ENCODE measurements at places on chromosomes 6 and 20. TPM values are rescaled to one million over a fixed set of nuclear protein-coding genes. Genes with fewer than 3 reads are reported as not detected.

DNA sequence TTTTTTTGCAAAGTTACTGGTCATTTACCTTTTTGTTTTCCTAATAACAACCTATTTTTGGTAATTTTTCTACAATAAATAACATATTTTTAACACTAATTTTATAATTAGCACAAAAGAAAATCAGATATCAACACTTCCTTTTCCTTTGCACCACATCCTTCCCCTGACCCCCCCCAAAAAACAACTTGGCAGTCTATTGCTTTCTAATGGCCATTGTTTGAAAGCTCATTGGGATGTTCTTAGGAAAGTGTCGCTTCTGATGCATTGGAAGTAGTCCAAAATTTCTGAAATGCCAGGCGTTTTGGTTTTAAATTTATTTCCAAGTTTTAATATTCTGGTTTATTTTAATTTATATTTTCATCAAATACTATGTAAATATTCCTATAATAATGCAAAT lies 407.8 kb downstream of the EYS start:
- no peak overlapping the region for H3K27ac ChIP-seq
- H3K4me1 ChIP-seq: no peaks in the 10 kb centered on the region
- no peaks in the 10 kb centered on the region for H3K27me3 ChIP-seq
- no peak for DNase-seq

DNA sequence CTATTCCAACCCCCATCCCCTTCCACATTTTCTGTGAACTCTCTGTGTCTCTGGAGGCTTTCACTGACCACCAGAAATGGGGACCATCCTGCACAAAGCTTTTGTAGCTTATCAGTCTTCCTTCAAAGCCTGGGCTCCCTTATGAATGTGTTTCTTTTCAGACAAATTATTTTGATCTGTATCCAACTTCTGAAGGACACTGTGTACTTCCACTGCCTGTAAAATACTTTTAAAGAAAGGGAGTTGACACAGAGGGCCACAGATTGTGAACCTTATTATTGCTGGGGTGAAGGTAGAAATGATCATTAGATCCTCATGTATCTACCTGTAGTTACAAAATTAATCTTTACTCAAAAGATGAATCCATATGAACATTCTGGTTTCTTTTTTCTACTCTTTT lies 135.6 kb downstream of the CARMIL1 start:
- H3K27me3 ChIP-seq: no peaks in the 10 kb centered on the region
- peaks cover 4% of the 10 kb centered on the region for H3K4me1 ChIP-seq
- DNase-seq: no peak
- no peak overlapping the region for H3K27ac ChIP-seq
- no peaks in the 10 kb centered on the region for H3K36me3 ChIP-seq

The SNPH gene
- 4.1 TPM for polyA plus RNA-seq

DNA sequence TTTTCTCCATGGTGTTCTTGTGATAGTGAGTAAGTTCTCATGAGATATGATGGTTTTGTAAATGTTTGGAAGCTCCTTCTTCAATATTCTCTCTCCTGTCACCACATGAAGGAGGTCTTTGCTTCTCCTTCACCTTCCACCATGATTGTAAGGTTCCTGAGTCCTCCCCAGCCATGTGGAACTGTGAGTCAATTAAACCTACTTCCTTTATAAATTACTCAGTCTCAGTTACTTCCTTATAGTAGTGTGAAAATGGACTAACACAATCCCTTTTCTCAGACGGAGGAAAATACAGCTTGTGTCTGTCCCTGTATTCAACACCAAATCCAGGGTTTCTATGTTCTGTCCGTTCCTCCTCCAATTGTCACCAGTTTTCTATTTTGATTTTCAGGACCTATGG lies 181.0 kb downstream of the ALDH8A1 start:
- DNase-seq: no peak
- H3K4me3 ChIP-seq: no peak overlapping the region
- peaks cover 8% of the 10 kb centered on the region for H3K27me3 ChIP-seq
- H3K36me3 ChIP-seq: no peaks in the 10 kb centered on the region

DNA sequence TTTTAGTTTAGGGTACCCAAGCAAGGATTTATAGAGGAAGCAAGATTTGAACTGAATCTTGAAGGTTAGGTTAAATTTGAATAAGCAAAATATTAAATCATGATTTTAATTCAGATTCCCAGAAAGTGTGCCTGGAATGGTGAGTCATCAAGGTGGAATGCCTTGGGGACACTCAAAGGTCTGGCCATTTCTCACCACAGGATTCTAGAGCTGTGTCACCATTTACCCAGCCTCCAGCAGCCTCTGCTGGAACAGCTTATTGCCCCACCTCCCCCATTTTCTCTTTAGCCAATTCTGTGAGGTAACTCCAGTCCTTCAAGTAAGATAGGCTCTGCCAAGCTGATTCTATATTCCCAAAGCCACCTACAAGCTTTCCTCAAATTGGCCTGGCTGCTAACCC lies 181.4 kb downstream of the SIM1 start:
- no peak for DNase-seq
- H3K36me3 ChIP-seq: no peaks in the 10 kb centered on the region
- H3K4me1 ChIP-seq: no peaks in the 10 kb centered on the region

GRCh38 chr6:11404838-11405237 lies 132.7 kb upstream of the TMEM170B start:
- no peak overlapping the region for H3K4me3 ChIP-seq

DNA sequence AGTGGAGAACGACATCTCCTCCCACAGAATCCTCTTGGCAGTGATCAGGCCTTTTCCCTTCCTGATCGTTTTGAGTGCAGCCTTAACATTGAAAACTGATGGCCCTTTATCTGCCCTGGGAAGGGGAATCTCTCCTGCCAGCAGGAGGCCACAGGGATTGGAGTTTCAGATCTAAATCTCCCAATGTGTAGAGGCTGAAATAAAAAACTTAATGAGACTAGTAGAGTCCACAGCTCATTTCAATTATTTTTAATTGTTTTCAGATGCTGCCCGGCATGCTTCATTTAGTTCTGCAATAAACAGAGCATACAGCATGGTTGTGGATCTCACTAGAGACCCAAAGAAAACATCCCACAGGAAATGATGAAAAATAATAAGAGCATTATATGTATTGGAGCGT lies 662.2 kb upstream of the HS3ST5 start:
- no peaks in the 10 kb centered on the region for H3K27me3 ChIP-seq
- no peak overlapping the region for H3K27ac ChIP-seq
- no peaks in the 10 kb centered on the region for H3K36me3 ChIP-seq
- no peak for DNase-seq
- no peak overlapping the region for H3K4me3 ChIP-seq
- H3K4me1 ChIP-seq: no peaks in the 10 kb centered on the region

The TSPO2 gene
- not detected for polyA plus RNA-seq

The SLC23A2 gene
- polyA plus RNA-seq: 4.7 TPM

DNA sequence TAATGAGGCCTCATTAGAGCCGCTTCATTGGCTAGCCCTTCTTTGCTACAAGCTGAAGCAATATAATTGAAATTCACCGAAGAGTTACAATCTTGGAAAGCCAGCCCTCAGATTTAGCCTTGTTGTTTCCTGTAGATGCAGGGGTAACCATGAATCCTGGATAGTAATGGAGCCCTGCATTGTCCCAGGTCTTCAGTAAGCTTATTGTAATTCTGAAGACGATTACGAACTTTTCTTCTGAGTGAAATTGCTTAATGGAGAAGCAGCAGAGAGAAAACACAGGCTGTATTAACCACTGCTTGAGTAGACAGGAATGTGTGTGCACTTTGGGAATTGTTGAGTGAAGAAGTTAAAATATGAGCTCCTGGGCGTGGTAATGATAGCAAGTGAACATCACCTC lies 26.3 kb upstream of the NAA20 start:
- H3K27me3 ChIP-seq: no peaks in the 10 kb centered on the region
- H3K36me3 ChIP-seq: no peaks in the 10 kb centered on the region
- no peak for DNase-seq

Measured in CD4-positive, CD25-positive, alpha-beta regulatory T cell (primary cell).